ENCODE measurements at places on chromosomes 5 and 9.

GRCh38 chr5:174409971-174410370 is 314.4 kb upstream of the MSX2 start:
- DNase-seq, result no peak

GRCh38 chr5:66529182-66529581 is 67.0 kb upstream of the MAST4 start:
- no peak for DNase-seq

GRCh38 chr9:134558124-134558905 is 83.3 kb upstream of the COL5A1 start:
- DNase-seq, result peak; percentile 47

GRCh38 chr9:116087246-116087645 is 66.3 kb upstream of the PAPPA start:
- no peak for DNase-seq

DNA sequence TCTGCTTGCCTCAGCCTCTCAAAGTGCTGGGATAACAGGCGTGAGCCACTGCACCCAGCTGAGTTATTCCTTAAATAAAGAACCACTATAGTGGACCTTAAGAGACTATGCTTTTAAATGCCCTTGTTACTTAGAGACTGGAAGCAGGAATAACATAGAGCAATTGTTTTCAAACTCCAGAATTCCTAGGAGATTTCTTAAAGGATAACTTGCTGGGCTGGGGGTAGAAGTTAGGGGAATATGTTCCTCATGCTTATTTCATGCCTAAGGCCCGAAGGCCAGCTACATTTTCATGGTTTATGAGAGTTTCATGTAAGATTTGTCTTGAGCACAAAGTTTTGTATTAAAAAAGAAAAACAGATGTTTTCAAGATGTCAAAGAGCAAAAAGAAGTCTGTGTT is 48.2 kb downstream of the CSNK1A1 start:
- DNase-seq, result no peak

DNA sequence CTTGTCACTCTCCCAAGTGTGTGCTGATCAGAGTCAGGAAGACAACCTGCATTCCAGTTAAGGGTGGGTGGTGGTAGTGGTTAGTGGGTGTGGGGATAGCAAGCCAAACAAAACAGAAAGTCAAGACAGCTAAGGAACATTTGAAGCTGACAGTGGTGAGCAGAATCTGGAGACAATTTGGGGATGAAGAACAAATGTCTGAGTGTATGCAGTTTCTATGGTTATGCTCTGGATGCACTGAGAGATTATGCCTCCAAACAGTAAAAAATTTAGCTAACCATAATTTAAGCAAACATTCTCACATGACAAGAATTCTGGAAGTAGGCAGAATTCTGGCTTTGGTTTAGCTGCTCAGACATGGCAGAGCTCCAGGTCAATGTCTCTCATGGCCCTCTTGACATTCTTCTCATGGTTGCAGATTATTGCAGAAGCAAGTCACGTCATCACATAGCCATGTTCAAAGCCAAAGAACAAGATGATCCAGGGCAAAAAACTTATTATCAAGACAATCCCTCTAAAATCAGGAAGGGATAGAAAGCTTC is 148.7 kb downstream of the LURAP1L start:
- DNase-seq, result no peak

DNA sequence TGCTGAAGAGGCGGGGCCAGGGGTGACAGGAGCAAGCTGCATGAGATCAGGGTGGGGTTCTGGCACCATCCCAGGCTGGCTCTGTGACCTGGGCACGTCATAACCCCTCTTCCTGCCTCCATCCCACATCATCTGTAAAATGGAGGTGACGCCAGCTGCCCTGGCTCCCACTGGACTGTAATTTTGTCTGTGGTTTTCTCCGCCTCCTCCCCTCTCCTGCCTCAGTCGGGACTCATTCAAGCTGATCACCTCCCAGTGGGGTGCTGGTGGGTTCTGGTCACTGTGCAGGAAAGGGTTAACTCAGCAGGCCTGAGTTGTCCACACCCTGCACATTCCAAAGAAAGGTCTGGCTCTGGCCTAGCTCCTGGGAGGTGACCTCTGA is 128.2 kb downstream of the RXRA start:
- peak; percentile 75 for DNase-seq

DNA sequence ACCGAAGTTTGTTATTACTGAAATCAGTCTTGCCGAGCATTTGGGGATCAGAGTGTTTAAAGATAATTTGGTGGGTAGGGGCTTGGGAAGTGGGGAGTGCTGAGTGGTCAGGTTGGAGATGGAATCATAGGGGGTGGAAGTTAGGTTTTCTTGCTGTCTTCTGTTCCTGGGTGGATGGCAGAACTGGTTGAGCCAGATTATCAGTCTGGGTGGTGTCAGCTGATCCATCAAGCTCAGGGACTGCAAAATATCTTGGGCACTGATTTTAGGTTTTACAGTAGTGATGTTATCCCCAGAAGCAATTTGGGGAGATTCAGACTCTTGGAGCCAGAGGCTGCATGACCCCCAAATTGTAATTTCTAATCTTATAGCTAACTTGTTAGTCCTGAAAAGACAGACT is 5.4 kb upstream of the ANKRD31 start:
- DNase-seq, result no peak

GRCh38 chr9:114159691-114160090 is 4.4 kb downstream of the COL27A1 start:
- no peak for DNase-seq

DNA sequence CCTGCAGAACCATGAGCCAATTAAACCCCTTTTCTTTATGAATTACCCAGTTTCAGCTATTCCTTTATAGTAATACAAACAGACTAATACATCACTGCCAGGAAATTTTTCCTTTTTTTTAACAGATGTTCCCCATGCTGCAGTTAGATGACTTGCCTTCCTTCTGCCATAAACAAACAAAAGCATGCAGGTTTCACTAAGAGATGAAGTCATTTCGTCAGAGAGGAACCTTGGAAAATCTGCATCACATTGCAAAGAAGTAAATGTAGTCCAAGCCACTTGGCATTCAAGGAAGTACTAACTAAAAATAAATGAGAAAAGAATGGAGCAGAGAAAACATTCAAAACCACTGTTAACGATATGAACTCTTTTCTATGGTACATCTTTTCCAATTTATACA is 194.1 kb upstream of the EFNA5 start:
- DNase-seq, result no peak

DNA sequence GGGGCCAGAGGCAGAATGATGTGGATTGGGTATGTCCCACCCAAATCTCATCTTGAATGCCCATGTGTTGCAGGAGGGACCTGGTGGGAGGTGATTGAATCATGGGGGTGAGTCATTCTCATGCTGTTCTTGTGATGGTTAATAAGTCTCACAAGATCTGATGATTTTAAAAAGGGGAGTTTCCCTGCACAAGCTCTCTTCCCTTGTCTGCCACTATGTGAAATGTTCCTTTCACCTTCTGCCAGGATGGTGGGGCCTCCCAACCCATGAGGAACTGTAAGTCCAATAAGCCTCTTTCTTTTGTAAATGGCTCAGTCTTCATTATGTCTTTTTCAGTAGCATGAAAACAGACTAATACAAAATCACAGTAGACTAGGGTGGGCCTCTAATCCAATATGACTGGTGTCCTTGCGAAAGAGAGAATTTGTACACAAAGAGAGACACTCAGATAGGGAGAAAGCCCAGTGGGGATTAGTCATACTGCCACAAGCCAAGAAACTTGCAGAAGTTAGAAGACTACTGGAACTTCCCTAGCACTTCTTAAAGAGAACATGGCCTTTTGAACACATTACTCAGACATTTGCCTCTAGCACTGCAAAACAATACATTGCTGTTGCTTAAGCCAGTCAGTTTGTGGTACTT is 68.4 kb downstream of the ANXA1 start:
- DNase-seq, result no peak

DNA sequence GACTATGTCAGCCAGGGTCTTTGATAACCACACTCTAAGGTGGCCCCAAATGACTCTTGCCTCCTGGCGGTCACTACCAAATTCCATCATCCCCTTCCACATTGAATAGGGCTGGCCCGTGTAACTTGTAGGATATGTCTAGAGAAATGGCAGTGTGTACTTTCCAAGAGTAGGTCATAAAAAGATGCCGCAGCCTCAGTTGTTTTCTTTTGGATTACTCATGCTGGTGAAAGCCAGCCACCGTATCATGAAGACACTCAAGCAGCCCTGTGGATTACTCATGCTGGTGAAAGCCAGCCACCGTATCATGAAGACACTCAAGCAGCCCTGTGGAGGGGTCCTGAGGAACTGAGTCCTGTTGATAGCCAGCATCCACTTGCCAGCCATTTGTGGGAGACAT is 172.0 kb upstream of the TBC1D2 start:
- DNase-seq, result no peak

GRCh38 chr5:53236683-53237082 is 127.1 kb upstream of the MOCS2 start:
- DNase-seq, result no peak

- DNase-seq, result no peak
Observed at GRCh38 chr9:128412120-128412790, 8.4 kb upstream of the CERCAM start.

GRCh38 chr9:115730845-115731244 is 422.7 kb upstream of the PAPPA start:
- no peak for DNase-seq

- peak; percentile 30 for DNase-seq
Observed at GRCh38 chr9:89786655-89787054, 181.8 kb downstream of the GADD45G start.

DNA sequence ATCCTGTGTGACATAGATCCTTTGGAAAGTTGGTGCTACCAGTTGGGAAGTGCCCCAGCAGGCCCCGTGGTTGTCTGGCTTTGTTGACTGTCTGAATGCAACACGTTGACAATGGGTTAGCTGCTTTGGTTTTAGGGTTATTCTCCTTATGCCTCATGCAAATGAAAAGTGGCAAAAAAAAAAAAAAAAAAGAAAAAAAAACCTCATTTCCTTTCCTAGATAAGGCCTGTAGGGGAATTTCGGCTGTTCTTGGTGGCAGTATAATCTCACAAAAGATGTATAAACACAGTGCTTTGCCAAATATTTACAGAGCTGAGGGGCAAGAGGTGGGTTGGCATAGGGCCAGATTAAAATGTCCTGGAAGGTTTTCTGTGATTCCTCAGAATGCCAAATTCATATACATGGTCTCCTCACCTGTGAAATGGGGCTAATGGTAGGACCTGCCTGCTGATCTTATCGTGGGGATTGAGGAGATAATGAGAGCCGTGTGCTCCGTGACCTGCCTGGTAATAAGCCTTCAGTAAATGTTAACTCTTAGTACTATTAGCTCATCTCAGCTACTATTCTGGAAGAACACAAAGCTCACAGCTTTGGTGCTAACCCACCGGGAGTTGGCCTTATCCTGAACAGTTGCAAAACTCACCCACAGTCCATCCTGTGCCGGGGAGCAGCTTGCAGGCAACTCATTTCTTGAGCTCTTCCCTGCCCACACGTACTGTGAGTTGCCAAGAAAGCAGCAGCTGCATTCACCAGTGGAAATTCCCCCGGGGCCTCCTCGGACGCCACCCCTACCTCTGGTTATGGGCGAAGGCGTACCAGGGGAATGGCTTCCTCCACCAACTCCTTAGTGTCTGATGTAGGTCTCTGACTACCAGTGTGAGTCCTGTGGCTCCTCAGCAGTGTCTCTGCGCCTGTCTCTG is 220.3 kb downstream of the NR3C1 start:
- no peak for DNase-seq

DNA sequence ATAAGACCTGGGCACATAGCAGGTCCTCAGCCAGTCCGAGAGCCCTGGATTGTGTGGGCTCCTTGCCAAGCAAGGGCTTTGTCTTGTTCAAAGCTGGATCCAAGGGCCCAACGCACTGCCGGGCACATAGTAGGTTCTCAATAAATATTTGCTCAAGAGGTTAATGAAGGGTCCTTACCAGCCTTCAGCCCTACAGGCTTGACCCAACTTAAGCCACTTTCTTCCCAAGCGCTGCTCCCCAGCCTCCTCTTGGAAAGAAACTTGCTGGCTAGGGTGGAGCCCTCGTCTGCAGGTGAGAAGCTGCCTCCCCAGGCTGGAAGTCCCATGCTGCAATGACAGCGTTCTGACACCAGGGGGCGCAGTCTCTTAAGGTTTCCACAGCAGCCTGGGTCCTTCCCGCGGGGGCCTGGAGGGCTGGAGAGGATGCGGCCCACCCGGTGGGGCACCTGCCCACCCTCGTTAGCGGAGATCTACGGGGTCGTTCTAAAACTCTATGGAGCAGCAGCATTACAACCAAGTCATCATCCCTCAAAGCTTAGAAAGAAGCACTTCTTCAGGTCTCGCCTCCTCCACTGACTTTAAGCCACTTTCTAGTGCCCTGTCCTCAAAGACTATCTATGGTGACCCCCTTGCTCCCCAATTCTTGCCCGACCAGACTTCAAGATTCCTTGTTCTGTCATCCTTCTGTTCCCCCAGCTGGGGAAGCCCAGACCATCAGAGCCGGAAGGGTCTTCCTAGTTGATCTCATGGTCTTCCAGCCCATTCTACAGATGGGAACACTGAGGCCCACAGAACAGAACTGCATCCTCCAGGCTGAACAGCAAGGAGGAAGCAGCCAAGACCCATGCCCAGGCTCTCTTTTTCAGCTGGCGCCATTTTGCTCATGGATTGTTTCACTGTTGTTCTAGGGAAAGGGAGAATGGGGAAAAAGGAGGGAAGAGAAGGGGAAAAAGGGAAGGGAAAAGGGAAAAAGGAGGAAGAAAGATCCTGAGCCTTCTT is 115.4 kb downstream of the LHX2 start:
- DNase-seq, result peak; percentile 87

DNA sequence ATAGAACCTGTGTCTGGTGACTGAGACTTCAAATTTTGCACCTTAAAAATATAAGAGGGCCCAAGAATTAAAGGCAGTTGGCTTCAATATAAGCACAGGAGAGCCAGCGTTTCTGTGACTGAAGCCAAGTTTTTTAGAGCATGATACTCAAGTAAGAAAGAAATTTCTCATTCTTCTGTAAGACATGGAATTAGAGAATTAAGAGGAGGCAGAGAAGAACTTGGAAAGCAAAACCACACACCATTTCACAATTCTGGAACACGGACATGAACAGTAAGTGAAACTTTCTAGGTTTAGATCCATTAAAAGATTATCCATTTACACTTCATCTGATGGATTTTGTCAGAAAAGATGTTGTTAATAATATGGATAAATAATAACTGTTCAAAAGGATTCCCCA is 8.9 kb upstream of the AGXT2 start:
- DNase-seq, result no peak

- DNase-seq, result no peak
Observed at GRCh38 chr5:157463621-157464518, 3.9 kb downstream of the NIPAL4 start.

GRCh38 chr5:99248066-99248465 is 319.3 kb upstream of the CHD1 start:
- DNase-seq, result no peak

GRCh38 chr5:119449882-119450281 is 2.4 kb upstream of the HSD17B4 start:
- no peak for DNase-seq

DNA sequence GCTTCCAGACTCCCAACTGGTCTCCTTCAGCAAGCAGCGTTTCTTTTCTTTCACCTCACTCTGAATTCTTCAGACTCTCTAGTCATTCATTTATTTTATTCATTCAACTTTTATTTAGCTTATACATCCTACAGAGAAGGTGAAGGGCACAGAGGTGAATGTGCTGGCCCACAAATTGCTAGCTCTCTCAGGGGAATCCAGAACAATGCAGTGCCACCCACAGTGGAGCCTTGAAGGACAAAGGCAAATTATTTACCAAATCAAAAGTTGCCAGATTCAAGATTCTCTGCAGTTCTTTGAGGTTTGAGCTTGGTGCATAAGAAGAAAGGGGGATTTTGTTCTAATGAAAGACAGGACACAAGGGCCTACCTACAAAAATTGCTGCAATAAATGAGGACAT is 29.7 kb downstream of the GRIA1 start:
- no peak for DNase-seq
